ENCODE measurements at places on chromosomes 7 and 10. TPM values are rescaled to one million over a fixed set of nuclear protein-coding genes. Genes with fewer than 3 reads are reported as not detected.

Gene CALCR
- not detected for total RNA-seq

- peak overlapping the region; percentile 56 for H3K27ac ChIP-seq
- H3K27me3 ChIP-seq: no peaks in the 10 kb centered on the region
Measured at GRCh38 chr10:33212061-33212748, 122.3 kb downstream of the NRP1 start.

- H3K4me1 ChIP-seq: no peaks in the 10 kb centered on the region
- H3K36me3 ChIP-seq: no peaks in the 10 kb centered on the region
- no peak for DNase-seq
- no peak overlapping the region for H3K27ac ChIP-seq
- H3K4me3 ChIP-seq: no peak overlapping the region
Measured at GRCh38 chr7:269721-270120, 20.2 kb upstream of the FOXL3 start.

GRCh38 chr10:21317902-21318301, 207.6 kb downstream of the SKIDA1 start:
- no peaks in the 10 kb centered on the region for H3K27me3 ChIP-seq
- no peak overlapping the region for H3K27ac ChIP-seq
- no peaks in the 10 kb centered on the region for H3K36me3 ChIP-seq
- H3K4me3 ChIP-seq: no peak overlapping the region
- no peaks in the 10 kb centered on the region for H3K4me1 ChIP-seq

Gene GPR85
- total RNA-seq: 2.0 TPM

Gene SEM1
- 15.1 TPM for total RNA-seq

DNA sequence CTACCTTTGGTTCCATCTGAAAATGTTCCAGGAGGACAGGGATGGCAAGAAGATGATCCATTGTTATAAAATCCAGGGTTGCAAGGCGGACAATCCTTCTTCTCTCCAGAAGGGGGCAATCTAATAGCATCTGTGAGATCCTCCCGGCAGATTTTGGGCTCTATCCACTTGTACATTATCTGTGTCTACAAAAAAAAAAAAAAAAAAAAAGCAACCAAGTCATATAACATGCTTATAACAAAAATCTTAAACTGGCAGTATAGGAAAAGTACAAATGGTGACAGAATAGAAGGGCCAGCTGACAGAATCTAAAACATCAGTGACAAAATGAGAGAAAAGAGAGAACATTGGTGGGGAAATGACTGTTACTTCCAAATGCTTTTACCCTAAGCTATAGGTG, 132.7 kb downstream of the ELAPOR2 start:
- H3K27me3 ChIP-seq: no peaks in the 10 kb centered on the region
- DNase-seq: no peak
- H3K4me3 ChIP-seq: no peak overlapping the region
- H3K36me3 ChIP-seq: no peaks in the 10 kb centered on the region
- no peaks in the 10 kb centered on the region for H3K4me1 ChIP-seq

DNA sequence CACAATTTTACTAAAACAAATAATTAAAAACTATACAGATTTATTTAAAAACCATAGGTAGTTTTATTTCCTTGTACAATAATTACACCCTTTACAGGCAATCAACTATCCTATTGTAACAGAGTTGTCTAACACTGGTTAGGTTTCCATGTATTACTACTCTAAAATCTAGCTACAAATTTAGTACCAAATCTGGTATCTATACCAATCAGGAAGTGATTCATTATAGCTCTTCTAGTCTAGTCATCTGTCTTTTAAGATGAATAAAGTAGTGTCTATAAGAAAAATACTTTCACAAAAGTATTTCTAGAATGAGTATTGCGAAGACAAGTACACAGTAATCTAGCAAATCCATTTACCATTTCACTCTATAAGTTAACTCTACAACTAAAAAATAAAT, 16.9 kb downstream of the ZNF800 start:
- peaks cover 26% of the 10 kb centered on the region for H3K36me3 ChIP-seq
- no peaks in the 10 kb centered on the region for H3K27me3 ChIP-seq
- H3K27ac ChIP-seq: no peak overlapping the region
- DNase-seq: no peak

- H3K27me3 ChIP-seq: no peaks in the 10 kb centered on the region
- no peak overlapping the region for H3K27ac ChIP-seq
- H3K4me3 ChIP-seq: no peak overlapping the region
Measured at GRCh38 chr10:69261184-69261583, 17.1 kb upstream of the HK1 start.

GRCh38 chr10:117363028-117363427, 12.2 kb downstream of the PDZD8 start:
- H3K4me1 ChIP-seq: no peaks in the 10 kb centered on the region
- H3K27ac ChIP-seq: no peak overlapping the region
- no peaks in the 10 kb centered on the region for H3K36me3 ChIP-seq

DNA sequence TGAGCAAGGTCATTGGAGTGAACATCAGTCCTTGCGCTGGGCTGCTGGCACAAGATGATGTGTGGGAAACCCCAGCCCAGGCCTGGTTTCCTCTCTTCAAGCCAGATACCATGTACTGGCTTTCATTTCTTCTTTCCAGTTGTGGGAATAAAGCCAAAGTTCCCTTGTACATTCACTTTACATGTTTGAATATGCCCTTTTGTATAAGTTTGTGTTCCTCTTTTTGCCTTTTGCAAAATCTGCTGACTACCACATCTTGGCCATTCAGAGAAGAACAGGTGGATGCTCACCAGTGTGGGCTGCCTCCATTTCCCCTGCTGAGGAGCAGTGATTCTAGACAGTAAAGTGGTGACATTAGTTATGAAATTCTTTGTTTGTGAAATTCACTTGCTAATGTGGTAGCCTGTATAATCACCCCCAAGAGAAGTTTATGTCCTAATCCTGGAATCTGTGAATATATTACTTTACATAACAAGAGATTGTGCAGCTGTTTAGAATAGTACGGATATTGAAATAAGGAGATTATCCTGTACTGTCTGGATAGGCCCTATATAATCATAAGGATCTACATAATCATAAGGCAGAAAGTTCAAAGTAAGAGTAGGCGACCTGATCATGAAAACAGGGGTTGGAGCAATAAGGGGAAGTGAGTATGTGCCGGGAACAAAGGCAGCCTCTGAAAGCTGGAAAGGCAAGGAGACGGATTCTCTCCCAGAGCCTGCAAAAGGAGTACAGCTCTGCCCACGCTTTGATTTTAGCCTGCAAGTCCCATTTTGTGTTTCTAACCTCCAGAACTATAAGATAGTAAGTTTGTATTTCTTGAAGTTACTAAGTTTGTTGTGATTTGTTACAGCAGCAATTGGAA, 18.8 kb upstream of the AOAH start:
- no peaks in the 10 kb centered on the region for H3K4me1 ChIP-seq
- no peak overlapping the region for H3K27ac ChIP-seq
- no peak for DNase-seq
- H3K4me3 ChIP-seq: no peak overlapping the region
- H3K36me3 ChIP-seq: no peaks in the 10 kb centered on the region

DNA sequence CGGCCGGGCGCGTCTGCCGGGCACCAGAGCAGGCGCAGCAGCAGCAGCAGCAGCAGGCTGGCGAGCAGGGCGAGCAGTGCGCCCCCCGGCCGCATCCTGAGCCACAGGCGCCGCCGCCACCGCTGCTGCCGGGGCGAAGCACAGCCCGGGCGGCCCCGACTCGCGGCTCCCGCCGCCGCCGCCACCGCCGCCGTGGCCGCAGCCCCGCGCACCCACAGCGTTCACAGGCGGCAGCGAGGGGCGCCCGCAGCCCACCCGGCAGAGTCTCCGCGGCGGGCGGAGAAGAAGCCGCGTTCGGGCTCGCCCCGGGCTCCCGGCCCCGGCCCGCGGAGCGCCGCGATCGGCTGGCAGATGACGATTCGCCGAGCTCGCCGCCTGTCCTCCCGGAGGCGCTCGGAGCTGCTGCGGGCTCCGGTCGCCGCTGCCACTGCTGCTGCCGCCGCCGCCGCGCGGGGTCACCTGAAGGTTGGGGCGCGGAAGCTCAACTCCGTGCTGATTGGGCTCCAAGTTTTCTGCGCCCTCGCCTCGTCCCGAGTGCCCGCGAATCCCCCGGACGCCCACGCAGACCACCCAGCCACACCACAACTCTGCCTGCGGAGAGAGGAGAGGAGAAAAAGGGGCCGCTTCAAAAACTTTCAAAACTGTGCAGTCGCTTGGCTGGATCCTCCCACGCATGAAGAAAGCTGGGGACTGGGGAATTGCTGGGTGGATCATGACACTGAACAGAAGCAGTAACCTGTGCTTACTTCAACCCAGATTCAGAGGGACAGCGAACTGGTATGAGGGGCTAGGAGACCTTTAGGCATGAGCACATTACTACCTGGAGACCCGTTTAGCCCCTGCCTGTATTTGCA, at the start of gene ST8SIA6:
Gene ST8SIA6, minus strand, starts transcription at position 435 of the 854 bp plus-strand sequence. Its CDS starts 340 bp downstream, at position 95.
- DNase-seq: no peak
- no peaks in the 10 kb centered on the region for H3K27me3 ChIP-seq
- peak within 1 kb of the TSS; percentile 52 for H3K4me3 ChIP-seq
- peaks cover 15% of the 10 kb centered on the region for H3K4me1 ChIP-seq
- H3K27ac ChIP-seq: peak within 1 kb of the TSS; percentile 48
- H3K36me3 ChIP-seq: no peaks in the 10 kb centered on the region

Gene EGFR
- 21.1 TPM for total RNA-seq

Gene COL28A1
- total RNA-seq: 2.3 TPM

GRCh38 chr10:11906714-11907113, 83.6 kb downstream of the PROSER2 start:
- H3K4me3 ChIP-seq: no peak overlapping the region
- DNase-seq: no peak
- no peaks in the 10 kb centered on the region for H3K27me3 ChIP-seq
- H3K4me1 ChIP-seq: no peaks in the 10 kb centered on the region
- H3K27ac ChIP-seq: no peak overlapping the region

- no peak overlapping the region for H3K27ac ChIP-seq
- no peak for DNase-seq
- H3K36me3 ChIP-seq: no peaks in the 10 kb centered on the region
- no peaks in the 10 kb centered on the region for H3K27me3 ChIP-seq
- H3K4me1 ChIP-seq: no peaks in the 10 kb centered on the region
Measured at GRCh38 chr7:95905167-95905566, 132.8 kb downstream of the DYNC1I1 start.

Gene ARHGEF5
- 5.0 TPM for total RNA-seq

- DNase-seq: no peak
- no peaks in the 10 kb centered on the region for H3K27me3 ChIP-seq
Measured at GRCh38 chr10:127472976-127473375, 76.1 kb upstream of the NPS start.

Gene MALSU1
- total RNA-seq: 82.5 TPM

DNA sequence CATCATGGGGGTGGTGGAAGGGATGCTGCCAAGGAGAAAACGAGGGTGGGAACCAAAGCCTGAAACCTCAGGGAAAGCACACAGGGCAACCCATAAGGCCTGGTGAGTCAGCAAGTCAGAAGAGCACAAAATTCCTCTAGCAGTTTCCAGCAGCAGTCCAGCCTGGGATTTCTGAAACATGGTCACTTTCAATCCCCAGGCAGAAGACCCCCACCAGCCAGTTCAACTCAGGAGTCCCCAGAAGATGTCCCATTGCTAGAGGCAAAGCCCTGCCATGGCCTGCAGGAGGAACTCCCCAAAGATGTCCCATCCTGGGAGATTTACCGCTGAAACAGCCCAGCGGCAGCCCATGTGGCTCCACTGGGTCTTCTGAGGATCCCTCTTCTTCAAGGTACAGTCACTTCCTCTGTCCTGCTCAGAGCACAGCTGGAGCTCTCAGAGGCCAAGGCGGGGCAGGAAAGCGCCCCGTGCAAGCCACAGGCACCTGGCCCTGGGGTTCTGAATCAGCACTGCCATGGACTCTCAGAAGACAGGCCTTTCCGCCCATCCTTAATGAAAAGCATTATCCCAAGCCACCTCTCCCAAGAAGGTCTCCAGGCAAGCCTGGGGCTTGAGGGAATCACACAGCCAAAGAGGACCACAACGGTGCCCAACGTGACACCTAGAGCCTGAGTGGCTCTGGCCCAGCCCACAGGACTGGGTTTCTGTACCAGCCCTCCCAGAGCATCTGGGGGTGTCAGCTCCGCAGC, 196.9 kb downstream of the GRID1 start:
- H3K27me3 ChIP-seq: no peaks in the 10 kb centered on the region
- no peak overlapping the region for H3K4me3 ChIP-seq
- no peak for DNase-seq
- H3K27ac ChIP-seq: no peak overlapping the region

Gene HABP2
- not detected for total RNA-seq

DNA sequence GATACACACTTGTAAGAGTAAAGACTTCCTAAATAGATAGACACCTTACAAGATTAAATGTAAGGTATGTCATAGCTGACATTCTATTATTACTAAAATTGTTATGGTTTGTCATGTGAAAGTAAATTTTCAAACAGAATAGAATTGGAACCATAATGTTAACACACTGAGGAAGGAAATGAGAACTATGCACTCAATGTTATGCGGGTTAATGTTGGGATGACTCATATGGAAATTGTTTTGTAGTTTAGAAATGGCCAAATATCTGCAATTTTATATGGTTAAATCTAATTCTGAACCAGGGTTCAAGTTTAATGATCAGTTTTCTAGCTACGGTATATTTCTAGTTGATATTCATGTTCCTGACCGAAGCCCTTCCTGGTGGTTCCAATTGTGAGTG, 214.2 kb upstream of the ADO start:
- H3K27ac ChIP-seq: no peak overlapping the region
- no peaks in the 10 kb centered on the region for H3K36me3 ChIP-seq
- H3K4me1 ChIP-seq: no peaks in the 10 kb centered on the region
- DNase-seq: no peak
- no peak overlapping the region for H3K4me3 ChIP-seq

Gene CLCN1
- not detected for total RNA-seq

Gene MOGAT3
- total RNA-seq: not detected

DNA sequence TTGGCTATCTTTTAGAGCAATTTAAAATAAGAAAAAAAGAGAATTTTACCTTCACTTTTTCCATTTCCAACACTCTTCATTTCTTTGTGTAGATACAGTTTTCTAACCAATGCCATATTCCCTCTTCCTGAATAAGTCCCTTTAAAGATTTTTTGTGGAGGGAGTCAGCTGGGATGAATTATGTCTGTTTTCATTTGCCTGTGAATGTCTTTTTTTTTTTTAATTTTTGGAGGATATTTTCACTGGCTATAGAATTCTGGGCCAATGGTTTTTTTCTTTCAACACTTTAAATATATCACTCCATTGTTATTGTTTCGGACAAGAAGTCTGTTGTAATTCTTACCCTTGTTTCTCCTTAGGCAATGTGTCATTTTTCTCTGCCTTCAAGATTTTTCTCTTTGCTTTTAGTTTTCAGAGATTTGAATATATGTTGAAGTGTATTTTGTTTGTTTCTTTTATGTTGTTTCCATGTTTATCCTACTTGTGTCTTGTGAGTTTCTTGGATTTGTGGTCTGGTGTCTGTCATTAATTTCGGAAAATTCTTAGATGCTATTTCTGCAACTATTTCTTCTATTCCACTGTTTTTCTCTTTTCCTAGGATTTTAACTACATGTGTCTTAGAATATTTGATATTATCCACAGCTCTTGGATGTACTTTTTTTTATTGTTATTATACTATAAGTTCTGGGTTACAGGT, 20.0 kb upstream of the CXCL12 start:
- H3K4me3 ChIP-seq: no peak overlapping the region
- no peaks in the 10 kb centered on the region for H3K36me3 ChIP-seq
- no peak overlapping the region for H3K27ac ChIP-seq
- no peak for DNase-seq
- no peaks in the 10 kb centered on the region for H3K27me3 ChIP-seq

Measured in right atrium auricular region (tissue), 2 donors.